ENCODE measurements at places on chromosomes 7 and 10. TPM values are rescaled to one million over a fixed set of nuclear protein-coding genes. Genes with fewer than 3 reads are reported as not detected.

The DHX32 gene
- 41.7 TPM for total RNA-seq

The RHOBTB1 gene
- 46.5 TPM for total RNA-seq

DNA sequence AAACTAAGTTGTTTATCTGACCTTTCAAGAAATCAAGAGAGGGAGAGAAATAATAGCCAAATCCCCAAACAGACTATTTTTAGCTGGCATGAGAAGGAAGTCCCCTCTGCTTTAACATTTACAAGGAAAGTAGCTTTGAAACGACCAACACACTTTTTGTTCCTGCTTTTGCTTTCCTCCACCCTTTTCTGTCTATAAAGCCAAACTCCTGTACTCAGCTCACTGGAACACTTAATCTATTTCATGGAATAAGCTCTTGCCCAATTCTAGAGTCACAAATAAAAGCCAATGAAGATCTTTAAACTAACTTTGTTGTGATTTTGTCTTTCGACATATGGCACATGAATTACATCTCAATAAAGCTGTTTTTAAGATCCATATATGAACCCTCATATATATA is 86.8 kb upstream of the CCDC71L start:
- DNase-seq, result no peak

GRCh38 chr7:36794689-36795088 is 70.4 kb upstream of the AOAH start:
- DNase-seq, result no peak

GRCh38 chr10:71638822-71639719 is 80.5 kb downstream of the C10orf105 start:
- no peak for DNase-seq
